ENCODE measurements at places on chromosomes 7 and 10.

GRCh38 chr7:157471259-157472125, 134.7 kb downstream of the DNAJB6 start:
- no peak for DNase-seq

GRCh38 chr7:30682212-30683083, at the start of gene CRHR2:
Gene CRHR2 (minus strand): TSS chr7:30682456. CDS start chr7:30682280, 176 bp downstream.
- DNase-seq, result no peak

DNA sequence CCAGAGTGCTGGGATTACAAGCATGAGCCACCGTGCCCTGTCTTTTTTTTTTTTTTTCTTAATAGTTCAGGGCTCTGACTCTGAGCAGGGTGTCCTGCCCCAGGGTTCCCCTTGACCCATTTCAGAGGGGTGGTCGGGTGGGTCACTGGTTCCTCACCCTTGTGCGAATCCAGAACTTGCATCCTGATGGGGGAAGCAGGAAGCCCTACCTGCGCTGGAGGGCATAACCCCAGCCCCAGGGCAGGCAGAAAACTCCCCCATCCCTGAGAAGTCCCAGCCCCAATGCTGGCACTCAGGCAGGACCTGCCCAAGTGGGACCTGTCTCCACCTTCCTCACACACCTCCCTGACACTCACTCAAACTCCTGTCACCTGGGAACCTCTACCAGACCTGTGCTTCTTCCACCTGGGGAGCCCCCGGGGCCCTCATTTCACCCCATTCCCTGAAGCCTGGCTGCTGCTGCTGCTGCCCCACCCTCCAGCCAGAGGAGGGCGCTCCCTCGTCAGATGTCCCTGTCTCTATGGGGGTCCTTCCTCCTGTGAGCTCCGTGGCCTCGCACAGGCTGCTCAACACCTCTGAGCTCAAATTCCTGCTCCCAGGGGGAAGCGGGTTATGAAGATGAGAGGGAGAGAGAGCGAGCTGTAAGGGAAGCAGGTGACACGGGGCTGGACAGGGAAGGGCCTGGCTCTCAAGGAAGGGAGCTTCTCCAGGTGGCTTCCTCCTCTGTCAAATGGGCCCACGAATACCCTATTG, 15.1 kb upstream of the ZNF273 start:
- DNase-seq, result no peak

DNA sequence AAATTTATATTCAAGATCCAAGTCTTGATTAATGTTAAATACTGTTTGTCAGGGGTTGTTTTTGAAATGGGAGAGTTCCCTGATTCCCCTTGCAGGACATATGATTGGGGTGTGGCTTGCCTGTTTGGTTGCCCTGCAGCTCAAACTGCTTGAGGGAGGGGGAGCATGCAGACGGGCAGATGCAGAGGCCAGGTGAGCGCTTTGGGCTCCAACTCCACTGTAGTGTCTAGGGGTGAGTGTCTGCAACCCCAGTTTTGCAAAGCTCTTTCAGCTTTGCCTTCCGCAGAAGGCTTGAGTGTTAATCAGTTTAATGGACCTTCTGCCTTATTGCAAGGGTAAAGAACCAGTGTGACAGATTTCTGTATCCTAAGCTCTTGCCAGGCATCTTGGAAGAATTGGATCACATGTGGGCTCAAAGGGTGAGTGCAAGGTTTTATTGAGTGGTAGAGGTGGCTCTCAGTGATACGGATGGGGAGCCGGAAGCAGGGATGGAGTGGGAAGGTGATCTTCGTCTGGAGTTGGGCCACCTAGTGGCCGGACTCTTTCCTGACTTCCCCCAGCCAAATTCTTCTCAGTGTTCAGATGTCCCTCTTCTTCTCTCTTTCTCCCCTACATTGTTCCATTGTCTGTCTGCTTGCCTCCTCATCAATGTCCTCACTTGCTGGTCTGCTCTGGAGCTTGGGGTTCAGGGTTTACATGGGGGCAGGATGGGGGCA, 479.7 kb downstream of the ATRNL1 start:
- no peak for DNase-seq

GRCh38 chr10:64519831-64520230, 998.6 kb downstream of the REEP3 start:
- no peak for DNase-seq

DNA sequence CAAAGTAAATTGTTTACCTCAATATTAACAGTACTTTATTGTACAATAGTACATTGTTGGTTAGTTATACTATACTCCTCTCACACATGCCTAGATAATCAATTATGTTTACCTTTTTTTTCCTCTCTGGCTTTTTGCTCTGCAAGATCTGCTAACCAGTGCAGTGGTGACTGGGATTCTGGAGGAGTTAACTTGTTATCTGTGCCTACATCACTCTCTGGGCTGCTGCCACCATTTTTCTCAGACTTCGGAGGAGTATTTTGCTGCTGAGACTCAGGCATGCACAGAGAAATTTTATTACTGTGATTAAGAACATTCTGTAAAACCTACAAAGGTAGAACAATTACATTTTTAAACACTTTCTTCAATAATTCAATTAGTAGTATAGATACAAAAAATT, 59.7 kb downstream of the NRBF2 start:
- DNase-seq, result no peak

- DNase-seq, result no peak
Measured at GRCh38 chr7:44678101-44678470, 70.6 kb upstream of the ZMIZ2 start.

DNA sequence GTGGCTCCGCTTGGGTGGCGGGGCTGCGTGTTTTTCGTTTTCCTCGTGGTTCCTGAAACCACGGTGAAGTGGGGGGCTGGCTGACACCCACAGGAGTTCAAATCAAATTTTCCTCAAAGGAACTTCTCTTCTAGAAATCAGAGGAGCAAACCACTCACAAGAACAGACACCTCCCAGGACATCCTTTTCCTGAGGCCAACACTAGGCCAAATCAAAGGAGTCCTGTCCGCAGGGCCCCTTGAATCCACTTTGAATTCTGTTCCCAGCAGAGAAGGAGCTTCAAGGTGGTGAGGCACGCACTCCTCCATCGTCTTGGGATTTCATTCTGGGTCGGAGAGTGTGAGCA, 29.9 kb upstream of the ZNF273 start:
- no peak for DNase-seq

DNA sequence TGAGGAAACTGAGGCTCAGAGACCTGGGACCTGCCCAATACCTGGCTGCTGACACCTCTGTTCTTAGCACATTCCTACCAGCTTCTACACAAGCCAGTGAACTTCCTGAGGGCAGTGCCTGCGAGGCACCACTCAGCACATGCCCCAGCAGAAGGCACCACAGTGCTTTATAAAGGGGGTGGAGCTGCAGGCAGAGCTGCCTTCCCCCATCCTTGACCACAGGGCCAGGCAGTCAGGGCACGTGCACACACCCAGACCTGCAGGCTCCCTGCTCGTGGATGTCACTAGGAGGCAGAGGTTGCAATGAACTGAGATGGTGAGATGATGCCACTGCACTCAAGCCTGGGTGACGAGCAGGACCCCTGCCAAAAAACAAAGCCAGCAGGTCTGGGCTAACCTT, 39.2 kb upstream of the TUBB8 start:
- no peak for DNase-seq

DNA sequence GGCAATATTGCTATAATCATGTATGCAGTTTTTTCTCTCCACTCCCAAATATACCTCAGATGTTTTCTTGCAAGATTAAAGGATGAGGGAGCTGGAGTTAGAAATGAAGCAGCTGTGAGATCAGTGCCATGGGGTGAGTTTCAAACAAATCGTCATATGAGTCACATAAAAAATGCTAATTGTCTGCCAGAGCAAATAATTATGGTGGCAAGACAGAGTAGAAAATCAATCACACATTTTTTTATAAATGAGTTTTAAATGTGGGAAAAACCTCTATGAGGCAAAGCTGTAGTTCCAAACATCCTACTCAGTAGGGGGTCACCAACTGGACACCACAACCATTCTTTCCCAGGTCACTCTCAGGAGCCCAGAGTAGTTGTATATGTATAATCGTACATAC, 55.3 kb downstream of the CH25H start:
- no peak for DNase-seq

- no peak for DNase-seq
Measured at GRCh38 chr10:17209881-17210280, 8.4 kb upstream of the TRDMT1 start.

DNA sequence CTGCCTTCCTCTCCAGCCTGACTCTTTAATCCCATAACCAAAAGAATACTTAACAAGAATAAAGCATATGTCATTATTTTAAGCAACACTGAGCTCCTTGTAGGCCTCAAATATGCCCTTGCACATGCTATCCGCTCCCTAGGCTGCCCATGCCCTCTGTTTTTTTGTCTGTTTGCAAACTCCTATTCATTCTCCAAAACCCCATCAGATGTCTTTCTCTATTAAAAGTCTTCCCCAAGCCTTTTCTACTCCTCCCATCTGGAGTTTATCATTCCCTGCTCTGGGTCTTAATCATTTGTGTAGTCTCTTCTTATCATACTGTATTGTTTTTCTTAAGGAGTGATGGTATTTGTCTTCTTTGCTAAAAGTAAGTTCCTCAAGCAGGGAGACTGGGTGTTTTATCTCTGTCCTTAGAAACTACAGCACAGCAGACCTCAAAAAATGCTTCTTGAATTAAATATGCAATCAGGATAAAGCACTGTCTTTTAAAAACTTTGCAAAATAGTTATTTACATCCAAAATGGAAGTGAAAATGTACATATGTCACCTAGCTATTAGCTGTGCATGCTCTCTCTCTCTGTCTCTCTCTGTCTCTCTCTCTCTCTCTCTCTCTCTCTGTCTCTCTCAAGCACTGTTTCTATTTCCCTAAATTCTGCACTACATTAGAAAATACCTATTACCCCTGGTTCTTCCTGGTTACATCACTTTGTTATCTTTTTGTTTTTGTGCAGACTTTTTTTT, 56.5 kb upstream of the OPALIN start:
- DNase-seq, result no peak

DNA sequence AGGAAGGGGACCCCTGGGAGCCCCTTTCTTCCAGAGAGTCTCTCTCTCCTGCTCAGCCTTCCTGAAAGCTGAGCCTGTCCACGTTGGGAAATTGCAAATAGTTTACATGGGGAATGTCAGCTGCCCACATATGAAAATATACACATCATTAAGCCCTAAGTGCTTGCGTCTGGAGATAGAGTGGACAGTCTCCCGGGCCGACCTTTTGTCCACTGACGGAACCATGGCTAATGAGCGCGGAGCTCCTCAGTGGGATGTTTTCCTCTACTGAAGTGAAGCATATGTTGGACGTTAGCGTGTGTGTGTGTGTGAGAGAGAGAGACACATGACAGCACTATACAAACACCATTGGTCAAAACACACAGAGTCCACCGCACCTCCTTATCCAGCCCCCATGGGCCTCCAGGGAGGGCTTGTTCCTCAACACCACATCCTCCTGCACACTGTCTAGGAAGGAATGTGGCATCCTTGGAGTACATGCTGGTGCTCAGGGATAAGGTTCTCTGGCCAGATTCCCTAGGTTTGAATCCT, 128.4 kb downstream of the RGS10 start:
- DNase-seq, result peak; percentile 46

- DNase-seq, result no peak
Measured at GRCh38 chr7:100221767-100222444, 2.2 kb downstream of the PVRIG start.

GRCh38 chr7:108280136-108280535, 150.0 kb upstream of the LAMB4 start:
- no peak for DNase-seq

- no peak for DNase-seq
Measured at GRCh38 chr10:106619346-106619745, 545.2 kb downstream of the SORCS1 start.

DNA sequence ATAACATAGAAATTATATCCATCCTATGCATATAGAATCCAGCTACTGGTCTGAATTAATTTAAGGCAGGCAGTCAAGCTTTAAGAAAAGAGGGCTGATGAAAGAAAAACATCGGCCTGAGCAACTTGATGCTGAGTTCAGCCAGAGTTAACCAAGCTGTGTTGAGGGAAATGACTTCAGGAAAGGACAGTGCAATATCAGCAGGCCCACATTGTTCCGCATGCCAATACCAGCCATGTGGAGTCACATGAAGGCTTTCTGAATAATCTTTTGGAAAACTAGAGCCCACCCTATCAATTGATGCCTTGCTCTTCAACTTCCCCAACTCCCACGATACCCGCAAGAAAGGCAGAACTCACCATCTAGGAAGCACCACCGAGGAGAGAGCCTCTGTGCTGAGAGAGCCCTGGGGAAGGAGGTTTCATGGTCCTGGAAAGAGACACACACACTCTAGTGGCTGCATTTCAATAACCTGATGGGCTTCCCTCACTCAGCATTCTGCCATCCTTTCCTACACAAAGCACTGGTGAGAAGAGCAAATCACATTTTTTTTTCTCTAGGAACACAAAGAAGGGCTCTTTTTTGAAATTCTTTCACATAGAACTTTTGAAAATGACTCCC, 125.8 kb upstream of the PTN start:
- DNase-seq, result no peak

DNA sequence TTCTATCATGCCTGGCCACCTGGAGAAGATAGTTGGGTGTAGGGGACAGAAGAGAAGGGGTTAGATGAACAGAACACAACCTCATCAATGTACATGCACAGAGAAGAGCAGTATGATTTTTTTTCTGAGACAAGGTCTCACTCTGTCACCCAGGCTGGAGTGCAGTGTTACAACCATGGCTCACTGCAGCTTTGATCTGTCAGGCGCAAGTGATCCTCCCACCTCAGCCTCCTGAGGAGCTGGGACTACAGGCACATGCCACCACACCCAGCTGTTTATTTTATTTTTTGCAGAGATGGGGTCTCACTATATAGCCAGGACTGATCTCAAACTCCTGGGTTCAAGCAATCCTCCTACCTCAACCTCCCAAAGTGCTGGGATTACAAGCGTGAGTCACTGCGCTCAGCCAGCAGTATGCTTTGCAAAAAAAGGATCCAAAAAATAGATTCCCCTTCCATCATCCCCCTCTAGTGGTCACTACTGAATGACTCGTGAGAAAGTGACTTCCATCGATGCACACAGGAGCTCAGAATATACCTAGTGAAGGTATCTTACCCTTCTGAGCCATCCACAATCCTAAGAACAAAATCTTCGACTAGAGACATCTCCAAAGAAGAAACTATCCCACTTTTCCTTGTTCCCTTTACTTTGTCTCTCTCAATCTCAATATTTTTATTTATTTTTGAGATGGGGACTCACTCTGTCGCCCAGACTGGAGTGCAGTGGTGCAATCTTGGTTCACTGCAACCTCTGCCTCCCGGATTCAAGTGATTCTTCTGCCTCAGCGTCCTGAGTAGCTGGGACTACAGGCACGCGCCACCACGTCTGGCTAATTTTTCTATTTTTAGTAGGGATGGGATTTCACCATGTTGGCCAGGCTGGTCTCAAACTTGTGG, 21.0 kb downstream of the ZCWPW1 start:
- DNase-seq, result no peak

DNA sequence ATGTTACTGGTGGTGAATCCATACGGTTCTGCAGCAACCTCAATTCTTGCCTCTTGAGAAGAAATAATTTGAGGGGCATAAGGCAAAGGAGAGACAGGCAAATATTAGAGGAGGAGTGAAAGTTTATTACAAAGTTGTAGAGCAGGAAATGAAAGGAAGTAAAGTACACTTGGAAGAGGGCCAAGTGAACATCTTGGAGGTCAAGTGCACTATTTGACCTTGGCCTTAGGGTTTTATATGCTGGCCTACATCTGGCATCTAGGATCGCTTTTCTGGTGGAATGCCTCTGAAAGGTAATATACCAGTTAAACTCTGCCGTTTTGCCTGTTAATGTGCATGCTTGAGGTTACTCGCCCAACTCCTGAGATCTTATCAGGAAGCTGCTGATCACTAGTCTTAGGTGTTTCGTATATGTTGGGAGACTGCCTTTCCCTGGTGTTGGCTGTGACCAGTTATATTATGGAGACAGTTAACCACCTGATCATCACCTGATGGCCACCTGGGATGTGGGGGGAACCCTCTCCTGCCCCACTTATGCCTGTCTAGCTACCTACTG, 66.1 kb upstream of the CYP2C18 start:
- no peak for DNase-seq

GRCh38 chr7:108418946-108419345, 37.3 kb downstream of the NRCAM start:
- DNase-seq, result no peak

Data from Right ventricle myocardium superior (tissue), 1 donor.